GM12878 (cell line): ENCODE measurements at places on chromosomes 2 and 18. TPM values are rescaled to one million over a fixed set of nuclear protein-coding genes. Genes with fewer than 3 reads are reported as not detected.

STRADB gene
- total RNA-seq, result 33.0 and 34.7 TPM in 2 replicates

CCDC74B gene
- 14.4 and 15.3 TPM in 2 replicates for total RNA-seq

ALPP gene
- not detected in 2 replicates for total RNA-seq

CHST10 gene
- 15.7 and 17.8 TPM in 2 replicates for total RNA-seq

UGT1A10 gene
- 0.11 TPM in 1 of 2 replicates, not detected in the other for total RNA-seq

MAP2 gene
- total RNA-seq, result 0.29 TPM in 1 of 2 replicates, not detected in the other

XPO1 gene
- total RNA-seq, result 149 and 159 TPM in 2 replicates

PAIP2B gene
- total RNA-seq, result 0.41 and 0.45 TPM in 2 replicates

MORN2 gene
- 2.3 and 3.5 TPM in 2 replicates for total RNA-seq

ACVR1C gene
- not detected in 2 replicates for total RNA-seq

DLGAP1 gene
- 4.1 and 4.8 TPM in 2 replicates for total RNA-seq

GTF2A1L gene
- not detected in 2 replicates for total RNA-seq

CAD gene
- total RNA-seq, result 101 and 119 TPM in 2 replicates

DCDC2C gene
- not detected in 2 replicates for total RNA-seq

GKN1 gene
- total RNA-seq, result not detected in 2 replicates

TNFAIP6 gene
- 0.82 and 1.3 TPM in 2 replicates for total RNA-seq

SERPINB7 gene
- total RNA-seq, result not detected in 2 replicates

PTPRM gene
- total RNA-seq, result 1.2 and 1.3 TPM in 2 replicates

TTC31 gene
- 27.3 and 30.5 TPM in 2 replicates for total RNA-seq

AQP12A gene
- not detected in 2 replicates for total RNA-seq

ITPRIPL1 gene
- total RNA-seq, result 23.8 and 28.7 TPM in 2 replicates

USP40 gene
- 15.5 and 20.3 TPM in 2 replicates for total RNA-seq

VAMP8 gene
- 135 and 141 TPM in 2 replicates for total RNA-seq
